ENCODE measurements at places on chromosomes 5 and 9. TPM values are rescaled to one million over a fixed set of nuclear protein-coding genes. Genes with fewer than 3 reads are reported as not detected.

WNT8A gene
- not detected for total RNA-seq

- peaks cover 15% of the 10 kb centered on the region for H3K4me1 ChIP-seq
- no peak for DNase-seq
- no peak overlapping the region for H3K4me3 ChIP-seq
- no peak overlapping the region for H3K27ac ChIP-seq
- no peaks in the 10 kb centered on the region for H3K36me3 ChIP-seq
- H3K27me3 ChIP-seq = peaks cover 13% of the 10 kb centered on the region
Measured at GRCh38 chr5:16565118-16565517, 51.7 kb downstream of the RETREG1 start.

DNA sequence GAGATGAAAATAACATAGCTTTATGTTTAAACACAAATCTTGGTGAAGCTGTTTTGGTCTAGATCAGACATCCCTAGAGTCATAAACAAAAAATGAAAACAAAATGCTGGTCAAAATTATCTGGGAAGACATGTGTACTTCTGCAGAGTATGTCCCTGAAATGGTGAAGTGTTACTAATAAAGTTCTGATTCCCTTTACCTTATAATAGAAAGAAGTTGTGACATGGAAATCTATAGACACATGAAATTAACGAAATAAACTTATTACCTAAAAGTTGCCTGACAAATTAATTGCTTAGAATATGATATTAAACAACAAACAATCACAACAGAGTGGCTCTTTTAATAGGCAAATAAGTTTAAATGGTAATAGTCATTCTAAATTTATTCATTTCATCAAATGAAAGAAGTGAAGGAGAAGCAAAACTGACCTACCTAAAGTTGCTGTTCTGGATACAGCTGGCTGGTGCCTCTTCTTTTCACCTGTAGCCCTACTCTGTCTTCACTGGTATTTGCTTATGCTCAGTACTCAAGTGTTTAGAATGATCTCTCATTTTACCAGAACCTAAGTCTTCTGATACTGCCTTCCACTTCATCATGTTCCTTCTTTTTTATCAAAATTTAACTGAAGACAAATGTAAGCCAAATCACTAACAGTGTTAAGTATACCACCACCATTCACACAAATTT is 38.8 kb downstream of the FNIP1 start:
- H3K36me3 ChIP-seq = peaks cover 9% of the 10 kb centered on the region
- no peak overlapping the region for H3K4me3 ChIP-seq
- H3K27me3 ChIP-seq = no peaks in the 10 kb centered on the region
- H3K27ac ChIP-seq = no peak overlapping the region
- peaks cover 17% of the 10 kb centered on the region for H3K4me1 ChIP-seq
- no peak for DNase-seq

DNA sequence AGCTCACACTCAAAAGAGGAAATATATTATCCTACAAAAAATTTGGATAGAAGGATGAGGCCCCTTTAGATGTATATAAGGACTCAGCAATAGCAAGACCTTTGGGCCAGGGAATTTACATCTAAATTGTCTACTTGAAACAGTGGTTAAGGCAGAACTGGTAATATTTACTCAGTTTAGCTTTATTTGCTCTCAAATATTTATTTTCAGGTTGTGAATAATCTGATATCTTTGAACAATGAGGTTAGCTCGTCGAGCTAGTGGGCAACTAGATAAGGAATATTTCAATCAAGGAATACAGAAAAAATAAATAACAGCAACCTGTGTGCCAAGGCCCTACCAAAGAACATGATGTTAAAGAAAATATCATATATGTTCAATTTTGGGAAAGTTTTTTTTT is 966.3 kb downstream of the DTWD2 start:
- peaks cover 6% of the 10 kb centered on the region for H3K4me1 ChIP-seq
- no peaks in the 10 kb centered on the region for H3K27me3 ChIP-seq

- no peaks in the 10 kb centered on the region for H3K36me3 ChIP-seq
- no peak overlapping the region for H3K27ac ChIP-seq
- no peak overlapping the region for H3K4me3 ChIP-seq
- peaks cover 39% of the 10 kb centered on the region for H3K4me1 ChIP-seq
Measured at GRCh38 chr5:137234973-137235943, 263.9 kb downstream of the SPOCK1 start.
